ENCODE measurements at places on chromosomes 6 and 20.
A peak's percentile ranks its signal among the peaks of the same experiment; 100 is the strongest.

DNA sequence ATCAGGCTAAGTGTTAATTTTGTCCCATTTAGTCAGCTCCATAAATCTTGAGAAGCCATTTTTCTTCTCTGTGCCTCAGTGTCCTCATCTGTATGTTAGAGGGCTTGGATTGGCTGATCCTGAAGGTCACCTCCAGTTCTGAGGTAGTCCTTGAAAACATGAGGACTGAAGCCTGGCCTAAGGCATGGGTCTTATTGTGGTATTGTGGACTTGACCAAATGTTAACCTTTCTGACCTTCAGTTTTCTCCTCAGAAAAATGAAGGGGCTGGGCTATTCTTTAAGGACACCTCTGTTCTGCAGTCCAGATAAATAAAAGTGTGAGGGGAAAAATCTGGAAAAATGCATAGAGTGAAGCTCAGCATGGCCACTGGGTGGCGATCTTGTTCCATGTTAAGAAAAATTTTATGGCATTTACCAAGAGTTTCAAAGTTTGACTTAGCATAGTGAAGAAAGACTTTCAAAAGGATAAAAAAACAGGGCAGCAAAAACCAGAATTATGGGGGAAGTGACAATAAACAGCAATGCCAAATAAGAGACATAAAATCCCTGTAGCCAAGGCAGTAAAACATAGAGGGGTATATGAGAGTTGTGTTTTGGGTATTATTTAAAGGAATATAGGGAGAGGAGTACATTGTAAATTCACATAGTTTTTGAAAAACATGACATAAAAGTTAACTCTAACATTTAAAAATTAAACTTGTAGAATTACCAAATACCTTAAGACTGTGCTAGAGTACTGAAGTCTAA is 13.2 kb upstream of the TFB1M start:
- DNase-seq = peak; percentile 63

DNA sequence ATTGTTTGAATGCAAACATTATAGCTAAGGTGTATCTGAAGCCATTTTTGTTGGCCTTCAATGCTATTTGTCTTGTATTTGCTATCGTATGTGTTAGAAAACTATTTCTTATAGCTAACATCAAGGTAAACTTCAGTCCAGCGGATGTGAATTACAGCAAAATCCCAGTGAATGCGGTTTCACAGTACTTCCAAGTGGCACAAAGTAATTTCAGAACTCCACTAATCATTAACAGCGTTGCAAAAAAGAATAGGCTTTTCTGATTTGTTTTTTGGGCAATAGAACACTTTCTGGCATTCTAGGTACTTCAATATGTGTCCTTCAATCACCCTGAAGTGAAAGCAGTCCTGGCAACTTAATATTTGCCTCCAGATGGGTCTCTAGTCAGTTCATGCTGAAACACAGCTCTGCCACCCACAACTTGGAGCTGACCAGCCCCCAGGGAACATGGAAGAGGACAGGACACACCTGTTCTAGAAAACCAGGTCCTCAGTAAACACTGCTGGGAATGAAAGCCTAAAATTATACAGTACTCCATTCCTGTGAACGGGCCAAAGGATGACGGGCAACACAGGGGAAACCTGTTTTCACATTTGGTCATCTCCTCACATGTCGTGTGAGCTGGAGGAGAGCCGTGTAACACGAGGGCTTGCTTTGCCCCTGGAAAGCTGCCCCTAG is 9.7 kb upstream of the MRPS10 start:
- DNase-seq = no peak

DNA sequence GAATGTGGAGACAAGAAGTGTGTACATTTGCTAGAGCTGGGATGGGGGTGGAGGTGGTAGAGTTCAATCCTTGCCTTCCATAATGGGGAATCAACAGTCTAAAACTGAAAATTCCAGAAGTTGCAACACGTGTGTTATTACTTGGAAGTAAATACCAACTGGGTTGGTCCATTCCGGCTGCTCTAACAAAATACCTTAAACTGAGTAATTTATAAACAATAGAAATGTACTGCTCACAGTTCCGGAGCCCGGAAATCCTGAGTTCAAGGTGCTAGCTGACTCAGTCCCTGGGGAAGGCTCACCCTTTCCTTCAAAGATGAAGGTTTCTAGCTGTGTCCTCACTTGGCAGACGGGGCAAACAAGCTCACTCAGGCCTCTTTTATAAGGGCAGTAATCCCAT is 59.0 kb downstream of the RIN2 start:
- no peak for DNase-seq

GRCh38 chr6:25314509-25315175 is 35.5 kb downstream of the CARMIL1 start:
- DNase-seq = no peak

GRCh38 chr6:39380837-39381549 is 58.5 kb upstream of the KCNK16 start:
- no peak for DNase-seq

- DNase-seq = no peak
These were observed 11.4 kb downstream of the IYD start for GRCh38 chr6:150380256-150380655.

DNA sequence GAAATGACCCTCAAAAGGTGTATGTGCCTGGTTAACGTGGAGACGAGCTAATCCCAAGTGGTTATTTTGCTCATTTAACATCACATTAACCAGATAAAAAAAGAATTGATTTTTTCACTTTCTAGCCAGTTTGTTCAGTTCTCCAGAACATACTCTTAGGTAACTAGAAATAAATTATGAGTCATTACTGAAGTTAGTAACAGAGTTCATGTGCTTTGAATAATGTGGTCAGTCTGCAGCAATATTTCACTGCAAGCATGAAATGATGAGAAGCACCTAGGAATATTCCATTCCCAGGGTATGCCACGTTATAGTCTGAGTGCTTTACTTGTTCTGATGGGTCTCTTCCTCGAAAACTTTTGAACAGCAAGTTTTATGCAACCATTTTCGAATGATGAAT is 138.3 kb upstream of the INSM1 start:
- DNase-seq = no peak

DNA sequence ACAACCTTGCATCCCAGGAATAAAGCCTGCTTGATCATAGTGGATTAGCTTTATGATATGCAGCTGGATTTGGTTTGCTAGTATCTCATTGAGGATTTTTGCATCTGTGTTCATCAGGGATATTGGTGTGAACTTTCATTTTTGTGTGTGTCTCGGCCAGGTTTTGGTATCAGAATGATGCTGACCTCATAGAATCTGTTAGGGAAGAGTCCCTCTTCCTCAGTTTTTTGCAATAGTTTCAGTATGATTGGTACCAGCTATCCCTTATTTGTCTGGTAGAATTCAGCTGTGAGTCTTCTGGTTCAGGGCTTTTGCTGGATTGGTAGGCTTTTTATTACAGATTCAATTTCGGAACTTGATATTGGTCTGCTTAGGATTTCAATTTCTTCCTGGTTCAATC is 132.5 kb downstream of the ZFAND3 start:
- DNase-seq = no peak

DNA sequence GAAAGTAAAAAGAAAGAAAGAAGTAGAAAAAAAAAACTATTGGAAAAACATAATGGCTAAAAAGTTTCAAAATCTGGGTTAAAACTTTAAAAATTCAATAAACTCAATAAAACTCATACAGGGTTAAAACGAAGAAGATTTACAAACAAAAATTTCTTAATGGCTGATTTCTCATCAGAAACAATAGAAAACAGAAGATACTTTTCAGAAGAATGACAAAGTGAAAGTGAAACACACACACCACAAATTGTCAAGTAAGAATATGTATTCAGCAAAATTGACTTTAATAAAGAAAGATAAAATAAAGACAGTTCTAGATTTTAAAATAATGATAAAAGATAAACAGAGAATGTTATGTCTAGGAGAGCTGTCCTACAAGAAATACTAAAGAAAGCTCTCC is 618.9 kb upstream of the GJE1 start:
- no peak for DNase-seq

- no peak for DNase-seq
These were observed 807 bp upstream of the OTOR start for GRCh38 chr20:16747291-16747811.

- DNase-seq = no peak
These were observed 41.2 kb downstream of the PDSS2 start for GRCh38 chr6:107418118-107418517.

DNA sequence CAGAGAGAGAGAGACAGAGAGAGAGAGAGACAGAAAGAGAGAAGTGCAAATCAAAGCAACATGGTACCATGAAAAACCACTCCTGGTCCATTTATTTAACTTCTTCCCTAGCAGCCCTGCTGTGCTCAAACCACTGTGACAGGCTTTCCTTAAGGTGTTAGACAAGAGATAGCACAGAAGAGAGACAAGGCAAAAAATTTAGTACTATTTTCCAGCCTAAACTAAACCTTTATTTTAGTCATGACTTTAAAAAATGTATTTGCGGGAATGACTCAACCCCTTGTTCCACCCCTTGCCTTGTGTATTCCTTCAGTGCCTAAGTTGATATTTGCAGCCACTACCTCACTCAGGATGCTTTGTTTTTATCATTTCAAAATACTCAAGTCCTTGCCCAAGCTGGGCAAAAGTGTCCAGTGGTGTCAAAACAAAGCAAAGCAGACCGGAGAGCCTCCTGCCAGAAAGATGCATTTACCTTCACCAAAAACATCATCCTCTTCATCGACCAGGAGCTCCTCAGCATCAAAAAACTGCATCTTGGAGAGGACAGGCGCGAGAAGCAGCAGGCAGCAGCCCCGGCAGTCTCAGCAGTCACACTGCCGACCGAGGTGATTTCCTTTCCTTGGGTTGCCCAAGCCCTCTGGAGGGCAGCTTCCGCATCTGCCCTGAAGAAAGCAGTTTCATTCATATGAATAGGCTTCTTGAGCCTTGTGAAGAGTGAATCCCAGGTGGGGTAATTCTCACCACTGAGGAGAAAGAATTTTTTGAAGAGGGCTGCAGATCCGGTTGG is at the start of gene RIPOR2:
Gene RIPOR2 (minus strand): TSS at position 595 of the 787 bp plus-strand sequence. CDS start 62 bp downstream, at position 533.
- no peak for DNase-seq

GRCh38 chr6:158442306-158442705 is 117.6 kb upstream of the TMEM181 start:
- no peak for DNase-seq

GRCh38 chr6:151773382-151773781 is 34.1 kb upstream of the ESR1 start:
- no peak for DNase-seq

GRCh38 chr6:31287619-31288018 is 15.7 kb upstream of the HLA-C start:
- DNase-seq = no peak

DNA sequence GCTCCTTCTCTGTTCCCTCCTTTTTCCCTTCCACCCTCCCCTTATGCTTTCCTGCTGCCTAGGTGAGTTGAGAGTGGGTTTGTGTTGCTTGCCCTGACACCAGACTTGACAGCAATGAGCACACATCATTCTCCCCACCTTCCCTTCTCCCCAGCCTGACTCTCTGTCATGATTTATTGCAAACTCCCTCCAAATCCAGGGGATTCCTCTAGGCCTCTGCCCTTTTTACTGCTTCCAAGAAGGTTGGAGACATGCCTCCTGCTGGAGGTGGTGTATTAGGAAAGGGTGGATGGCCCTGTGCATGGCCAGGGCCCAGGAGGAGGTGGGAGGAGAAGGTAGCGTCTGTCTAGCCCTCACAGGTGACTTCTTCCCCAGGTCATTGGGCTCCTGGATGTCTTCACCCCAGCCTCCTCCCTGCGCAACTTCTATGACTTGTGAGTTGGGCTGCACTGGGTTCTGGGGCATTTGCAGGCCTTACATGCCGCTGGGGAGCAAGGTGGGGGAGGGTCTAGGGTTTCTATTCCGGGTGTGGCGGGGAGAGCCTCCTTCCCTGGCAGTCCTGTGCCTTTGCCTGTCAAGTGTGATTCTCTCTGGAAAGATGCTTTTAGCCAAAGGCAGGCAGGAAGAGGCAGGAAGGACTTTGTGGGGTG is 2.1 kb downstream of the MAPK13 start:
- no peak for DNase-seq

GRCh38 chr6:160238761-160239751 is 19.6 kb downstream of the SLC22A2 start:
- no peak for DNase-seq

DNA sequence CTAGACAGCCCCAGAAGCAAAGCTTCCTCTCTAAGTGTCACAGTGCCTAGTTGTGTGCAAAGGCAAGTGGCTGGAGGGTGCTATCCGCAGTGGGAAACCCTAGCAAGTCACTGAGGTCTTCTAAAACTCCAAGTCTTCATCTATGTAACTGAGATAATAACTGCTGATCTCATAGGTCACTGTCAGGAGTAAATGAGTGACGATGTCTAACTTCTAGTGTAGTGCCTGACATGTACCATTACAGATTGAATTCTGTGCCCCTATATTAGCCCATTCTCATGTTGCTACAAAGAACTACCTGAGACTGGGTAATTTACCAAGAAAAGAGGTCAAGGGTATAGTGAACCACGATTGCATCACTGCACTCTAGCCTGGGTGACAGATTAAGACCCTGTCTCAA is 253.5 kb upstream of the JARID2 start:
- no peak for DNase-seq

- DNase-seq = no peak
These were observed 15.6 kb downstream of the DDX27 start for GRCh38 chr20:49234831-49235230.

DNA sequence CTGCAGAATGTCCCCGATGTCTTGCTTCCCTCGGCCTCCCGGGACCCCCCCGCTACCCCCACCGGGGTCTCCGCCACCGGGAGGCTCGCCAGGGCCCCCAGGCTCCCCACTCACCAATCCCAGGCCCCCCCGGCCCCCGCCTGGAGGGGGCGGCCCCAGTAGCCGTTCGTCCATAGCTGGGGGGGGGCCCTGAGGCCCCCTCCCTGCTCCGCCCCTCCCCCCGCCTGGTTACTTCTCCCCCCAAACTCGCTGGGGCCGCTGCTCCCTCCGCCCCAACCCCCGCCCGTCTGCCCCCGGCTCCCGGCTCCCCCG is 304 bp downstream of the PBX2 start:
- no peak for DNase-seq

- DNase-seq = no peak
These were observed 184.5 kb downstream of the COL21A1 start for GRCh38 chr6:56062836-56063235.

- DNase-seq = no peak
These were observed 155.6 kb downstream of the SAMD5 start for GRCh38 chr6:147664092-147664491.

- DNase-seq = no peak
These were observed 402.5 kb downstream of the CD83 start for GRCh38 chr6:14520029-14520428.

GRCh38 chr6:16124198-16125180 is 4.4 kb upstream of the MYLIP start:
- no peak for DNase-seq
